ENCODE measurements at places on chromosomes 11 and 22.
A peak's percentile ranks its signal among the peaks of the same experiment; 100 is the strongest.

DNA sequence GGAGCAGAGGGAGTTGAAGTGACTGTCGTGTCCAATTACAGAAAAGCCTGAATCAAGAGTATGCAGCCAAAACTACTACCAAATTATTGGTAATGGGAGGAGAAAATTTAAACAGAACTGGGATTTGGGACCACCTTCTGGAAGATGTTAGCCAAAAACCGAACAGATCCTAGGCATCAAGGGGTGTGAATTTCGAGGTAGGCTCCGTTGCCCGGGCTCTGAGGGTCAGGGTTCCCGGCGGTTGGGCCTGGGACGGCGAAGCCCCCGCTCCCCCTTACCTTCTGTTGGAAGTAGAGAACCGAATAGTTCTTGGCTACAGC, 313 bp downstream of the PRCP start:
- DNase-seq = no peak

- DNase-seq = no peak
Observed at GRCh38 chr11:85831050-85831449, 20.1 kb upstream of the SYTL2 start.

DNA sequence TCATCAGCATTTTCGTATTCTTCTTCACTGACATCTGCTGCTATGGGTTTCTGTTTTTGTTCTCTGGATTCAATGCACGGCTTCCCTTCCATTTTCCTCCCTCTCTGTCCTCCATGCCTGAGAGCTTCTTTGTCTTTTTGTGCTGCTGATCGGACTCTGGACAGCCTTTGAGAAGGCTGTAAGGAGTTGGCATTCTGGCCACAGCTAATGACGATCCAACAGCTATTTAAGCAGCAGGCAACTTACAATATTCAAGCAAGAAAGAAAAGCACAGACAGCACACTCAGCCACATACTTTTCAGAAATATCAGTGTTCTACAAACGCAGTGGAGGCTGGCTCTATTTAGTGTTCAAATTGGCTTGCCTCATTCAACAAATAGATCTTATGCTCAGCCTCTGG, 60.9 kb upstream of the ZC3H12C start:
- DNase-seq = no peak

DNA sequence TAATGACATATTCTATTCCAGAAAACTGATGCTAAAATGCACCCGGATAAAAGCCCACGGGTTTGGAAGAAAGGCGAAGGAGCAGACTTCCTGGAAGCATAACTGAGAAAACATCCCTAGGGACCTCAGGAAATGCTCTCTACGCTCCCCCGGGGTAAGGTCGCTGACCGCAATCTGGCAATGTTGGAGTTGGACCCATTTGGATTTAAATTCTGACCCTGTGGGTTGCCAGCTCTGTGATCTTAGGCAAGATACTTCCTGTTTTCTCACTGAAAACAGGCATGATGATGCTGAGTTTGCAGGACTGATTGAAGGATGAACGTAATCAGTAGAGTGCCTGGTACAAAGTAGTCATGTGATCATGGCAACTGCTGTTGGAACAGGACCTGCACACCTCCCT, 1054.0 kb downstream of the NTM start:
- no peak for DNase-seq

GRCh38 chr11:134639586-134640330, 227.7 kb upstream of the B3GAT1 start:
- DNase-seq = no peak

- no peak for DNase-seq
Observed at GRCh38 chr11:40204228-40204627, 1255.2 kb downstream of the LRRC4C start.

- DNase-seq = peak; percentile 24
Observed at GRCh38 chr22:16961477-16962186, 46.4 kb downstream of the GAB4 start.

DNA sequence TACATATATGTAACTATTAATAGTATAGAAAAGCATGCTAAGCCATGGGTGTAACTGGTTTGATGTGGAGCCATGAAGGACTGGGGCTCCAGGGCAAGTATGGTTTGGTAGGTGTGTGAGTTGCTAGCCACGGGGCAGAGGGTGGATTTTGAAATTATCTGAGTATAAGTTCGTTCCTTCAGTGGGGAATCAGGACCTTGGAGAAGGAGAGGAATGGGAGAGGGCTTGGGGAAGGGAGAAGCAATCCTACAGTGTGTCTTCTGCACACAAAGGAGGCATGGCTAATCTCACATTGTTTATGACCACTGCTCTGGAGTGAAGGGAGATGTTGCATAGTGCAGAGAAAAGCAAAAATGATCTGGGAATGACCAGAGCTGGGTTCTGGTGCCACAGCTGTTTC, 127.8 kb upstream of the CADM1 start:
- no peak for DNase-seq

DNA sequence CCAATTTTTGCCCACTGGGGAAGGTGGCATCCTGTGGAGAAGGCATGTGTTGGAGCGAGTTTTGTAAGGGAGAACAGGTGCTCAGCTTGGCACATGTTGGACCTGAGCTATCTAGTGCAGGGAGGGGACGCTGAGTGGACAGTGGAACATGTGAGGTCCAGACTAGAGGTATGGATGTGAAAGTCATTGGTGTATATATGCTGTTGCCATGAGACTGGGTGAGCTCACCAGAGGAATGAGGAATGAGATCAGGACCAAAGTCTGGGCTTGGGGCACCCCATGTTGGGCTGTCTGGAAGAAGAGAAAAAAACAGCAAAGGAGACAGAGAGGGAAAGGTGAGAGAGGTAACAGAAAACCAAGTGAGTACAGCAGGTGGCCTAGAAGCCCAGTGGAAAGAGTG, 12.3 kb upstream of the SYT7 start:
- DNase-seq = no peak

DNA sequence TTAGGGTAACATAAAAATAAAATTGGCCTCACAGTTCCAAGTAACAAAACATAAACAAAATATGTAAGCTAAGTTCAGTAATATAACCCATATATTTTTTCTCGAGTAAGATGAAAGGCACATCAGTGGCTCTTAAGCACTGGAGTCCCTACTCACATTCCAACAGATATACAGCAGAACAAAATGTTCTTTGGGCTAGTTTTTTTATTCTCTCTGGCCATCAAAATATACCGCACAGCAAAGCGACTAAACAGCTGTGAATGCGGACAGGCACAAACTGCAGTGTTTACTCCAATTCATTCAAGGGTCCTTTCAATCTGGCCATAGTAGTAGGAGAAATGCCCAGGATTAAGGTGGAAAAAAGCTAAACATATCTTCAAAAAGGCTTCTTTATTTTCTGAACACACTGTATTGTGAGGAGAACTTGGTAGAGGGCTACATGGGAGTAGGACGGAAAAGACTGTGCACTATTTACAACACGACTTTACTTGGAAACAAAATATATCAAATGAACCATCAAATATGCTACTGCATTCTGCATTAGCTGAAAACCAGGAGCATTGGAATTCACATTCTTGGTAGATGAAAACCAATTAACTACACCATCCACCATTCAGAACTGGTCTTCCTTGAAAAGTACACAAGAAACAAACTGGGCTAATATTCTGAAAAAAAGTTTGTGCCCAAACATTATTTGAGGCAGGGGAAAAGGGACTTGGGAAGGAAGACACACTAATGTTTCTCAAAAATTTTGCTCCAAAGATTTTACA, 4.4 kb downstream of the CDON start:
- DNase-seq = no peak

- no peak for DNase-seq
Observed at GRCh38 chr11:1600626-1601025, 2.5 kb upstream of the KRTAP5-2 start.

DNA sequence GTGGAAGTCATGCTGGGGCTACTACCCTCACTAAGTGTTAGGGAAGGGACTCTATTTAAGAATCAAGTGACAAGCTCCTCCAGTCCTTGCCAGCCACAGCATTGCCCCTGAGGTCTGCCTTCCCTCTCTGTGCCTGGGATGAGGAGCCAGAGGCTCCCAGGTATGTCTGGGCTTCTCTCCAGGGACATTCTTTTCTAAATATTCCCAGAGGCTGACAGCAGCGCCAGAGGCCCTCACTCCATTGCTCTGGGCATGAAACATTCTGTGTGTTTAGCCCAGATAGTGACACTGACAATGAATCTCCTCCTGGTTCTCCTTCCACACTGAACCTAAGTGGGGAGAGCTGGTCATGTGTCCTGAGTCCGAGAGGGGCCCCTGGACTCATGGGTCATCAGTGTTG, 2.2 kb downstream of the OR51E1 start:
- DNase-seq = no peak

GRCh38 chr11:79259800-79260199, 181.0 kb downstream of the TENM4 start:
- DNase-seq = no peak

DNA sequence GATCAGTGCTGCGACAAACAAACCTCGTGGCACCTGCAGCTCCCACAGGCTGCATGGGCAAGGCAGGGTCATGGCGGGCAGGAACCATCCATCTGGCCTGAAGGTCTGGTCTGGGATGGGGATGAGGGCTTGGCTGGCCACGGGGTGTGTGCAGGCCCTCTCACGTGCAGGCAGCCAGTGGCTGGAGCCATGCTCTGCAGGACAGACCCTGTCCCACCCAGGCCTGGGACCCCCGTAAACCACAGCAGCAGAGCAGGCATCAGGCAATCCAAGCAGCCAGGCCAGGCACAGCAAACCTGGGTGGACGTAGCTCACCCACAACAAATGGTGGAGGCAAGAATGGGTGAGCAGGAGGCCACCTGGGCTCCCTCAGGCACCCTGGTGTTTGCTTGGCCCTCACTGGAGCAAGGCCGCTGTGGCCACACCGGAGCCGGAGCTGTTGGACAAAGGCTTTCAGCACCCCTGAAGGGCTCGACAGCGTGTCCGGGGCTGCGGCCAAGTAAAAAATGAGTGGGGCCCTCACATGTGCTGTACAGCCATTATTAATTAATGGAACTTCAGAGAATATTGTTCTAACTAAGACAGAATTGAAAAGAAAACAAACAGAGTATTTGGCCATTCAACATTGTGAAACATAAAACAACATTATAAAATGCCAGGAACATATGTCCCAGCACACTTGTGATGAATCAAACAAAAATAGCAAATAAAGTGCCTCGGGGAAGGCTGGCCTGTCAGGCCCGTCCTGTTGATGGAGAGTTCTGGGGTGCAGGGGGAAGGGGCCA, 24.0 kb upstream of the GNB1L start:
- DNase-seq = no peak

- DNase-seq = no peak
Observed at GRCh38 chr22:48055827-48056226, 1293.4 kb downstream of the TBC1D22A start.

DNA sequence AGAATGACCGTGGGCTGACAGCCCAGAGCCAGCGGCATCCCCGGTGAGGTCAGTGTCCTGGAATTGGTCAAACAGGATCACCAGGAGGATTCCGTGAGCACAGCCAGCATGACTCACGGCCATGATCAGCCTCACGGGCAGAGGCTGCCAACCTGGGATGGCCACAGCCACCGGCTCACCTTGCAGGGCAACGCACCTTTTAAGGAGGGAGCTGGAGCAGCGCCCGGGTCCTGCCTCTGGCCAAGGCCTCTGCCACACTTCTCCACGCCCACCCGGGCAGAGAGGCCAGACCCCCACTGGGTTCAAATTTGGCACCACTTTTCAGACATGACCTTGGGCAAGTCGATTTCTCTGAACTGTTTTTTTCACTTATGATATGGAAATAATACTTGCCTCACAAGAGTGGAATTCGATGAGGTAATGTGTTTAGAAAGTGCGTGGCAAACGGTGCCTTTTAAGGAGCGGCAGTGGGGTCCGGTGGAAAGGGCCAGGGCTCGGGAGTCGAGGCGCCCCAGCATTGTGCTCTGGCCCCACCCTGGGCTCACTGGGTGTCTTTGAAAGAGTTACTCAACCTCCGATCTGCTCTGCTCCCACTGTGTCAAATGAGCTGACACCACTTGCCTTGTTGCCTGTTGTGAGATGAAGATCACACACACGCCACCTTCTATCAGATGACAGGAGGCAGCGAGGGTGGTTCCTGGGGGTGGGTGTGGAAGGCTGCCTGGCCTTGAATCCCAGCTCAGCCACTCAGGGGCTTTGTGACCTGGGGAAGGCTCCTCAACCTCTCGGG, 16.0 kb downstream of the TXN2 start:
- no peak for DNase-seq

DNA sequence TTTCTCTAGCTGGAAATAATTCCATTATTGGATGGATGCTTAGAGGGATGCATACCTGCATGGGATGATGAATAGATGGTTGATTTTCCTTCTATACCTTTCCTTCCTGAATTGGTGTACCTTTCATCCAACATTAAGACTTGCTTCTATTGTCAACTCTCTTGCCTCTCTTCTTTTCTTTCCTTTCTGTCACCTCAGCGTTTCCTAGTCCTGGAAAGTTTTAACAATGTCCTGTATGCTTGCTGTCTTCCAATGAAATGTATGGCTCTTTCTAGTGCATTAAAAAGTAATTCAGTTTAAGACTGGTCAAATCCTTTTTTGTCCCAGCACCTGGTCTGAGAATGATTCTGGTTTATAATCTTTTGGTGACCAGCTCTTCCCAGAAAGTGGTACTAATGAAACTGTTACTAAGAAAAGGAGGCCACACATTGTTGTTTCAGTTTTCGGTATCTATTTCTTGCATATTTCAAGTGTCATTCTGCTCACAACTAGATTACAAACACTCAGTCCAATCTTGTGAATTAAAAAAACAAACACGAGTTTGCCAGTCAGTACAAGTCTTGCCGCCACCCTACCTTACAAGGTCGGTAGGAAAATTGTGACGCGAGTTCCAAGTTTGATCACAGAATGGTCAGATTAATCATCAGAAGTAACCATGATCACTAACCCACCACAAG, 8.0 kb downstream of the POU2AF1 start:
- DNase-seq = no peak

DNA sequence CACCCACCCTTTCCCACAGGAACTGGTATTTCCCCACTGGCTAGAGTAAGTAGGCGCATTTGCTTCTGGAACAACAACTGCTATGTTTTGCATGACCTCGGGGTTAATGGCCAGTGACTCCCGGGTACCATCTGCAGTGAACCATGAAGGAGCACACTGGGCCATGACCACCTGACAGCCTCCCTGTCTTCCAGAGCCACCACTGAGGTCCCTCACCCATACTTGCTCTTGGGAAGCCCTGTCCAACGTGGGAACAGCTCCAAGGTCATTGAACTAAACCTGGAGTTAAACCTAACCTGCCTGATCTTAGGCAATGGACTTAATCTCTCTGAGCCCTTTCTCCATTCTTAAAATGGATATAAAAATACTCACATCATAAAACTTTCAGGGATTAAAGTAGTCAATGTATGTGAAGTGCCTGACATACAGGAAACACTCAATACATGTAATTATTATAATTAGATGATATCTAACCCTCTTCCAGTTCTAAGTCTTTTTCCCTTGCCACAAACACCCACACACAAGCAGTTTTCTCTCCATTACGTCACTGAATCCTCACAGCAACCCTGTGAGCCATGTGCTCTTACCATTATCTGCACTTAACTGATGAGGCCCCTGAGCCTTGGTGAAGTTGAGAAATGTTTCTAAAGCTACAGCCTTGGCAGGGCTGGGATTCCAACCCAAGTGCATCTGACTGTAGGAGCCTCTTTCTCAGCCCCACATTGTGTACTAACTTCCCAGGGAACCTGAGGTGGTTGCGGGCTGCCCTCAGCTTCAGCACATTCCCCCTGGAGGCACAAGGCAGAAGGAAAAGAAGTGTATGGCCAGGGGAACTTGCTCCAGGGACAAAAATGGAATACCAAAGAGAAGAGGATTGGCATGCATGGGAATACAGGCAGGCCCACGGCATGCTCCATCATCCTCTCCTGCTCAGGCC, 74.5 kb upstream of the NCAM1 start:
- no peak for DNase-seq

GRCh38 chr11:112222303-112222702, 3.9 kb upstream of the PTS start:
- no peak for DNase-seq
